ENCODE measurements at places on chromosomes 2 and 18. TPM values are rescaled to one million over a fixed set of nuclear protein-coding genes. Genes with fewer than 3 reads are reported as not detected.

DNA sequence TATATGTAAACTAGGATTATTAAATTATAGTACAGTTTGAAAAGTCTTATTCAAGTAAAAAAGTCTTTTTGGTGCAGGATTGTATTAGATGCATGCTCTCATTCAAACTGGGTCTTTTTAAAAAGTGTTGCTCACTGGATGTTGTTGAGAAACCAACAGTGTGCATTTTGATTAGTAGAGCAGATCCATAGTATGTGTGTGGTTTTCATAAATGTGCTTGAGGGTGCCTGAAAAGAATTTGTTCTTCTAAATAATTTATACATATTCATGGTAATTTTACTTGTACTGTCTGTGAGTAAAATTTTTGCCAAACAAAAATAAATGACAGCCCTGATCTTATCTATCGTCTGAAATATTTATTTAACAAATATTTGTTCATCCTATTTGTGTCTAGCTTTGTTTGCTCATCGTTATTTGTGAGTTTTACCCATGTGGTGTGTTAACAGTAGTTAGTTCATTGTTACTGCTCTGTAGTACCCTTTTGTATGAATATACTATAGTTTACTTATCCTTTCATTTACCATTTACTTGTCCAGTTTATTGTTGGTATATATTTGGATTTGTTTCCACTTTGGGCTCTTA, 50.4 kb downstream of the PTPN4 start:
- no peak for DNase-seq

The EPB41L3 gene
- 44.2 TPM for total RNA-seq

GRCh38 chr2:207128867-207129266, 36.9 kb downstream of the KLF7 start:
- DNase-seq, result no peak

The REEP1 gene
- total RNA-seq, result 0.59 TPM

The POLE4 gene
- 13.8 TPM for total RNA-seq

DNA sequence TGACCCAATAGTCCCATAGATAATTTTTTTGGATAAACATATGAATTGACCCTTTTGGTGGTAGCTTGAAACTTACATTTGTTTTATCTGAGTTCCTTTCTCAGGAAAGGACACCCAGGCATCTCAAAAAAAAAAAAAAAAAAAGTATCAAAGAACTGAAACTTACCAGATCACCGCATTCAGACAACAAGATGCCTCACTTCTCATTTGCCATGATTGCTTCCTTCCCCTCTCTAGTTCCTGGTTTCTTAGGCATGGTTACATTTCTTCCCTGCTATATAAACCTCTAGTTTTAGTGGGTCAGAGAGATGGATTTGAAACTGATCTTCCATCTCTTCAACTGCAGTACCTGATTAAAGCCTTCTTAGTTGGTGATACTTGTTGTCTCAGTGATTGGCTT, 240.1 kb downstream of the ACKR3 start:
- DNase-seq, result no peak
